Tibial nerve (tissue), 4 donors: ENCODE measurements at places on chromosomes 7 and 10. TPM values are rescaled to one million over a fixed set of nuclear protein-coding genes. Genes with fewer than 3 reads are reported as not detected.

DNA sequence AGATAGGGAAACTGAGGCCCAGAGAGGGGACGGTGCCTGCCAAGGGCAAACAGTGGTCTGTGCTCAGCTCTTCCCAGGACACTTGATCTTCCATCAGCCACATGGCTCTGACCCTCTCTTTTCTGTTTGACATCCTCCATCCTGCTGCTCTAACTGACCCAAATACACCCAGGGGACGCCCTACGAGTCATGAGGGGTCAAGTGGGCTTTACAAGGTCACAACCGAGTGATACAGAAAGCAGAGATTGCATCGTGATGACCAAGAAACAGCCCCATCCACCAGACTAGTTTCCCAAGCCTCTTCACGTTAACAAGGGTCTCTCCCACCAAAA, 131.2 kb upstream of the UNC5B start:
- H3K4me3 ChIP-seq: no peak overlapping the region
- no peaks in the 10 kb centered on the region for H3K36me3 ChIP-seq
- no peak overlapping the region for H3K27ac ChIP-seq
- no peaks in the 10 kb centered on the region for H3K4me1 ChIP-seq
- H3K27me3 ChIP-seq: no peaks in the 10 kb centered on the region
- no peak for DNase-seq

SLC37A3 gene
- total RNA-seq: 39.5 TPM

GRCh38 chr7:121336579-121336978, 7.8 kb downstream of the WNT16 start:
- DNase-seq: no peak
- H3K27ac ChIP-seq: no peak overlapping the region
- H3K36me3 ChIP-seq: no peaks in the 10 kb centered on the region
- no peak overlapping the region for H3K4me3 ChIP-seq
- no peaks in the 10 kb centered on the region for H3K27me3 ChIP-seq

DNA sequence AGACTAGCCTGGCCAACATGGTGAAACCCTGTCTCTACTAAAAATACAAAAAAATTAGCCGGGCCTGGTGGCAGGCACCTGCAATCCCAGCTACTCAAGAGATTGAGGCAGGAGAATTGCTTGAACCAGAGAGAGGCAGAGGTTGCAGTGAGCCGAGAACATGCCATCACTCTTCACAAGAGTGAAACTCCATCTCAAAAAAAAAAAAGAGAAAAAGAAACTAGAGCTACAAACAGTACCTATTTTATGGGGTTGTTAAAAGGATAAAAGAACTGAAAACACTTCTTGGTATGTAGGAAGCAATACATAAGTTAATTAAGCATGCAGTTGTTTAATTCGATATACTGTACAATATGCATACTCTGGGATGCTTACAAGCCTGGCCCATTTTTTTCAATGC, 216.9 kb downstream of the SORCS1 start:
- DNase-seq: no peak
- no peak overlapping the region for H3K27ac ChIP-seq
- no peaks in the 10 kb centered on the region for H3K27me3 ChIP-seq
- H3K4me1 ChIP-seq: no peaks in the 10 kb centered on the region

GRCh38 chr10:133230044-133230361, at the start of gene UTF1:
TSS of gene UTF1 (plus strand) at chr10:133230217. CDS start at chr10:133230289, 72 bp downstream.
- no peaks in the 10 kb centered on the region for H3K36me3 ChIP-seq
- no peaks in the 10 kb centered on the region for H3K4me1 ChIP-seq
- no peak within 1 kb of the TSS for H3K27ac ChIP-seq
- H3K27me3 ChIP-seq: no peaks in the 10 kb centered on the region
- peak within 1 kb of the TSS; percentile 29 for H3K4me3 ChIP-seq

GRCh38 chr10:43105956-43106229, 29.0 kb downstream of the RET start:
- H3K4me1 ChIP-seq: peaks cover 5% of the 10 kb centered on the region
- H3K36me3 ChIP-seq: no peaks in the 10 kb centered on the region
- no peak overlapping the region for H3K27ac ChIP-seq
- no peak for DNase-seq
- H3K27me3 ChIP-seq: peaks cover 14% of the 10 kb centered on the region
- no peak overlapping the region for H3K4me3 ChIP-seq

- DNase-seq: no peak
- no peaks in the 10 kb centered on the region for H3K36me3 ChIP-seq
- no peaks in the 10 kb centered on the region for H3K4me1 ChIP-seq
- no peak overlapping the region for H3K4me3 ChIP-seq
These were observed 39.7 kb downstream of the MCMBP start for GRCh38 chr10:119832951-119833350.

MEOX2 gene
- 112 TPM for total RNA-seq

DNA sequence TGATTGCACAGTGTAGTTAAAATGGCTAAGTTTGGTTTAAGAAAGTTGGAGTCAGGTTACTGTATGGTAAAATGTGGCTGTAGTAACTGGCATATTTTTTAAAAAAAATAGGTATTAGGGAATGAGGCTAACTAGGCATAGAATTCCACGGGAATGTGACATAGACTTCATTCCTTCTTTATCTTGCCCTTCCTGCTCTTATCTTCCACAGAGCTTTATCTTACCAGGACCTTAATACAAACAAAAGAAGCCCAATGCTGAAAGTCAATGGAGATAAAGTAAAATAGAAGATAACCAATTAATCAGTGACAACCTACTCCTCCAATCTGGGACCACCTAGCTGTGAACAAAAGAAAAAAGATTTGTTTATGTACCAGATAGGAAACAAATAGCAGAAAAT, 58.1 kb downstream of the TET1 start:
- H3K4me3 ChIP-seq: no peak overlapping the region
- no peak for DNase-seq
- no peaks in the 10 kb centered on the region for H3K27me3 ChIP-seq
- H3K27ac ChIP-seq: no peak overlapping the region
- H3K4me1 ChIP-seq: peaks cover 5% of the 10 kb centered on the region
- H3K36me3 ChIP-seq: no peaks in the 10 kb centered on the region

- no peak overlapping the region for H3K4me3 ChIP-seq
- DNase-seq: no peak
- peak overlapping the region; percentile 84 for H3K27ac ChIP-seq
- H3K27me3 ChIP-seq: no peaks in the 10 kb centered on the region
- peaks cover 38% of the 10 kb centered on the region for H3K4me1 ChIP-seq
These were observed 345.0 kb upstream of the KLF6 start for GRCh38 chr10:4129866-4130477.

DNA sequence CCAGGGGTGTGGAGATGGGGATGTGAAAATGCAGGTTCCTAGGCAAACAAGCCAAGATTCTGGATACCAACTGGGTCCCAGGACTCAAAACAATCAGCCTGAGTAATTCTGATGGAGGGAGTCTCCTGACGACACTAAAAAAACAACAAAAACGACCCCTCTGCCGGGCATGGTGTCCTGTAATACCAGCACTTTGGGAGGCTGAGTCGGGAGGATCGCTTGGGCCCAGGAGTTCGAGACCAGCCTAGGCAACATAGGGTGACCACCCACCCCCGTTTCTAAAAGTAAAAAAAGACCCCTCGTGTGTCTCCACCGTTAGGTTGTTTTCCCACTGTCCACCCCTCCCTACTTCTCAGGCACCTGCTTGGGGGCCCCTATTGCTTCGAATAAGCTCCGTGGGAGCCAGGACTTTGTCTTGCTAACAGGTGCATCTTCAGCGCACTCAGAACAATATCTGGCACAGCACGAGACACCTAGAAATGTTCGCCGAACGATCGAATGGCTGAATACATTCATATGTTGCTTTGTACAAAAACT, 743 bp upstream of the NRF1 start:
- H3K4me1 ChIP-seq: peaks cover 54% of the 10 kb centered on the region
- no peak for DNase-seq
- peak overlapping the region; percentile 93 for H3K27ac ChIP-seq
- peak overlapping the region; percentile 89 for H3K4me3 ChIP-seq

GPER1 gene
- total RNA-seq: 9.8 TPM

DNA sequence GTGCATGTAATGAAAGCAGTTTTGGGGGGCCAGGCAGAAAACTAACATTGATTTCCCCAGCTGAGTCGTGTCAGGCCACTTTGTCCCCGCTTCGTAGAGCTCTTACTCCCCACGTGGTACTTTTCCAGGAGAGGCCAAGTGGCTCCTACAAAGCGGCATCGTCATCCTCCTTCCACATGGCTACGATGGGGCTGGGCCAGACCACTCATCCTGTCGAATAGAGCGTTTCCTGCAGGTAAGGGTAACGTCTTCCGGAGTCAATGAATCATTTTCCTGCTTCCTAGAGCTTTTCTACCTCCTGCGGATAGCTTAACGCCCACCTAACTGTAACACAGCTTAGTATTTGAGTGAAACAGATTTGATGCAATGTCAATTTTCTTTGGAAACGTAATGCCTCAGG, 21.7 kb upstream of the SEC61A2 start:
- no peak for DNase-seq
- no peak overlapping the region for H3K4me3 ChIP-seq
- H3K27me3 ChIP-seq: no peaks in the 10 kb centered on the region
- peaks cover 2% of the 10 kb centered on the region for H3K36me3 ChIP-seq
- H3K4me1 ChIP-seq: no peaks in the 10 kb centered on the region

GRCh38 chr10:514137-514671, 175.3 kb downstream of the DIP2C start:
- H3K36me3 ChIP-seq: peaks cover under 1% of the 10 kb centered on the region
- no peaks in the 10 kb centered on the region for H3K27me3 ChIP-seq
- no peak for DNase-seq
- no peaks in the 10 kb centered on the region for H3K4me1 ChIP-seq

GRCh38 chr10:116873134-116873533, 23.8 kb downstream of the ENO4 start:
- H3K27ac ChIP-seq: no peak overlapping the region
- H3K4me1 ChIP-seq: no peaks in the 10 kb centered on the region
- DNase-seq: no peak

FXYD4 gene
- total RNA-seq: not detected

GRCh38 chr10:7702288-7702812, 766 bp upstream of the ITIH2 start:
- no peak for DNase-seq
- no peaks in the 10 kb centered on the region for H3K27me3 ChIP-seq
- H3K27ac ChIP-seq: no peak overlapping the region
- no peaks in the 10 kb centered on the region for H3K36me3 ChIP-seq
- no peak overlapping the region for H3K4me3 ChIP-seq

DNA sequence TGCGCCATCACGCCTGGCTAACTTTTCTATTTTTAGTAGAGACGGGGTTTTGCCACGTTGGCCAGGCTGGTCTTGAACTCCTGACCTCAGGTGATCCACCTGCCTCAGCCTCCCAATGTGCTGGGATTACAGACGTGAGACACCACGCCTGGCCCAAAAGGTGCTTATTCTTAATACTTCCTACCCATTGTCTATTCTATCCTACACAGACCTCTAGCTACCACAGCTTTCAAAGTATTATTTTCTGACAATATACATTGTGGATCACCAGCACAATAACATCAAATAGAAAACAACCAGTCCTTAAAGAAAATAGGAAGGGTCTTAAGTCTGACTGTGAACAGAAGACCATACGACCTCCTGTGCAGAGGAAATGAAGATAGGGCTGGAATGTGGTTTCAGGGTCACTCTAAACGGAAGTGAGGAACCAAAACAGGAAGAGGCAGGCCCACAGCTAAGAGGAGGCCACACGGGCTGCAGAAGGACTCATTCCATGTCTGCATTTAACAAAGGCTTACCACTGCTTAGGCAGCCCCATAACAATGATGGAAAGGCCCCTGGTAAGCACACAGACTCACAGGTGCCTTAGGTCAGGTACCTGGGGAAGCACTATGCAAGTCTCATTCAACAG, 115.2 kb downstream of the ZFAND4 start:
- H3K4me1 ChIP-seq: no peaks in the 10 kb centered on the region
- no peaks in the 10 kb centered on the region for H3K36me3 ChIP-seq
- no peaks in the 10 kb centered on the region for H3K27me3 ChIP-seq
- H3K27ac ChIP-seq: no peak overlapping the region

CTNNA3 gene
- 15.9 TPM for total RNA-seq

GRCh38 chr7:153061910-153062528, 302.5 kb downstream of the ACTR3B start:
- no peak for DNase-seq
- no peaks in the 10 kb centered on the region for H3K27me3 ChIP-seq
- no peaks in the 10 kb centered on the region for H3K36me3 ChIP-seq
- no peaks in the 10 kb centered on the region for H3K4me1 ChIP-seq
- no peak overlapping the region for H3K4me3 ChIP-seq

DNA sequence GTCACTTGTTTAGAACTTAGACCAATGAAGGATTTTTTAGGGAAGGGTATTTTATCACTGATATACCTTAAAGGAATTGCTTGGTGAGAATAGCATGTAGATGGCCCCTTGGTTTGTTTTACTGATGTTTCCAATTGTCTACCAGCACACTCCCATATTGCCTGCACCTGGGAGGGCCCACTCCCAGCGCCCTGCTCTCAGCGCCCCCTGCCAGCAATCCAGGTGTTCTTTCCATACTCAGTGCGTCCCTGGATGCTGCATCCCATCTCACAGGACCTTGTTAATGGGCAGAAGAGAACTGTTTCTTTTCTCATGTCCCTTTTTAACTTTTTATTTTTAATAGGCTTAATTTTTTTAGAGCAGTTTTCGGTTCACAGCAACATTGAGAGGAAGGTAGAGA, 24.1 kb upstream of the SFRP5 start:
- H3K36me3 ChIP-seq: no peaks in the 10 kb centered on the region
- DNase-seq: no peak
- H3K4me1 ChIP-seq: peaks cover 8% of the 10 kb centered on the region
- no peak overlapping the region for H3K27ac ChIP-seq

DNA sequence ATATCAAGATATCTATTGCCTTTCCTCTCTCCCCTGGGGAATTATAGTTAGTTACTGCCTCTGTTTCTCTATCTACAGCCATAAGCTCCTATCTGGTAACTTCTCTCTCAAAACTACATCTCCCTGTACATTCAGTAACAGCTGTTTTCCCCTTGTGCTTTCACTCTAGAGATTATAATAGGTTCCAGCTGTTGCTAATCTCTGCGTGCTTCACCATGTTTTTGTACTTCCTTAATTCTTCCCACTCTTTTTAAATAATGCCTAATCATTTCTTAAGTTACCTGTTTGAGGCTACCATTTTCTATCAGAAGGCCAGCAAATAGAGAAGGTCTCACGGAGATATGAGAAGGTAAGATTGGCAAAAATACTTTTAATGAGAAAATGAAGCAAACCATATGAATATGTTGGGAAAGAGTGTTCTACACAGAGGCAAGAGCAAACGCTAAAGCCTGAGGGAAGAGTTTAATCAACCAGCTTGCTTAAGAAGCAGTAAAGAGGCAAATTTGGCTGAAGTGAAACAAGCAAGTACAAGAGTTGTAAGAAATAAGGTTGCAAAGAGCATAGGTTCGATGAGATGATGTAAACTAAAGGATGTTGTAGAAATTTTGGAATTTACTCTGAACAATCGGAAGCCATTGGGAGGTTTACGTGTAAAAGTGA, 101.9 kb upstream of the HGF start:
- no peaks in the 10 kb centered on the region for H3K36me3 ChIP-seq
- DNase-seq: no peak
- H3K4me1 ChIP-seq: no peaks in the 10 kb centered on the region

CAMK1D gene
- 6.9 TPM for total RNA-seq
